NK-92 treated with Interleukin-12 subunit alpha and Interleukin-12 subunit beta, amount 100 ng/mL, for 24 hours (cell line): ENCODE measurements at places on chromosomes 1 and 21.

DNA sequence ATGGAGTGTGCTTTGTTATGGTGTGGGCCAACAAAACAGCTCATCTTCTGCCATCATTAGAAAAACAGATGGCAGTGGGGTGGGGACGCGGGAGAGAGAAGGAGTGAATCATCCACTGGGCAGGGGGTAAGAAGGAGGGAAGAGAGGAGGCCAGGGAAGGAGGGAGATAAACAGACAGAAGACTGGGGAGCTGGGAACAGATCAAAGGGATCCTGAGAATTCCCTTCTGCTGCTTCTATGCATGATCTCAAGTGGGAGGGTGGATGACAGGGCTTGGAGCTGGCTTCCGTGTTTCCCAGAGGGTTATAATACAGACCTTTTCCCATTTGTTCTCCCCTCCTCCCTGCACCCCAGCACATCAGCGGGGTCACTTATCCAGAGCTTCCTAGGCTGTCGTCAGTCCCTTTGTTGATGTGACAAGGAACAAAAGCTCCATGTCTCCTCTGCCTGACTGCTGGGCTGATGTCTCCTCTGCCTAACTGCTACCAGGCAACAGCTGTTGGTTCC, 338.6 kb downstream of the PAPPA2 start:
- DNase-seq, result no peak

- no peak for DNase-seq
Measured at GRCh38 chr1:47459253-47459788, 21.5 kb downstream of the FOXD2 start.

GRCh38 chr1:116791727-116792126, 37.5 kb downstream of the CD2 start:
- no peak for DNase-seq

GRCh38 chr1:51445351-51446090, 73.5 kb downstream of the EPS15 start:
- DNase-seq, result no peak

GRCh38 chr21:22224261-22224660, 1226.1 kb downstream of the NCAM2 start:
- DNase-seq, result no peak
